ENCODE measurements at places on chromosomes 13 and 19.
A peak's percentile ranks its signal among the peaks of the same experiment; 100 is the strongest.

DNA sequence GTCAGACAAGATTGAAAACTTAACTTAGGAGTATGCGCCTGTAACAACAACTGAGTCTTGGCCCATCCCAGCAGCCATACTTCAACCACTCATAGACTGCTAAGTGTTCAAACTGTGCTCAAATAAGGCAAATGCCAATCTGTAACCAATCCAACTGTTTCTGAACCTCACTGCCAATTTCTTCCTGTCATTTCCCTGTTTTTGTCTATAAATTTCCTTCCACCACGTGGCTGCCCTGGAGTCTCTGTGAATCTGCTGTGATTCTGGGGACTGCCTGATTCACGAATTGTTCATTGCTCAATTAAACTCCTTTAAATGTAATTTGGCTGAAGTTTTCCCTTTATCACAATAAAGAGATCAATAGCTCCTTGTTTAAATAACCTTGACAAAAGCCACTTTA is 50.8 kb upstream of the FREM2 start:
- no peak for DNase-seq

- DNase-seq, result peak; percentile 91
Observed at GRCh38 chr19:33298146-33298911, 4.0 kb downstream of the CEBPA start.

DNA sequence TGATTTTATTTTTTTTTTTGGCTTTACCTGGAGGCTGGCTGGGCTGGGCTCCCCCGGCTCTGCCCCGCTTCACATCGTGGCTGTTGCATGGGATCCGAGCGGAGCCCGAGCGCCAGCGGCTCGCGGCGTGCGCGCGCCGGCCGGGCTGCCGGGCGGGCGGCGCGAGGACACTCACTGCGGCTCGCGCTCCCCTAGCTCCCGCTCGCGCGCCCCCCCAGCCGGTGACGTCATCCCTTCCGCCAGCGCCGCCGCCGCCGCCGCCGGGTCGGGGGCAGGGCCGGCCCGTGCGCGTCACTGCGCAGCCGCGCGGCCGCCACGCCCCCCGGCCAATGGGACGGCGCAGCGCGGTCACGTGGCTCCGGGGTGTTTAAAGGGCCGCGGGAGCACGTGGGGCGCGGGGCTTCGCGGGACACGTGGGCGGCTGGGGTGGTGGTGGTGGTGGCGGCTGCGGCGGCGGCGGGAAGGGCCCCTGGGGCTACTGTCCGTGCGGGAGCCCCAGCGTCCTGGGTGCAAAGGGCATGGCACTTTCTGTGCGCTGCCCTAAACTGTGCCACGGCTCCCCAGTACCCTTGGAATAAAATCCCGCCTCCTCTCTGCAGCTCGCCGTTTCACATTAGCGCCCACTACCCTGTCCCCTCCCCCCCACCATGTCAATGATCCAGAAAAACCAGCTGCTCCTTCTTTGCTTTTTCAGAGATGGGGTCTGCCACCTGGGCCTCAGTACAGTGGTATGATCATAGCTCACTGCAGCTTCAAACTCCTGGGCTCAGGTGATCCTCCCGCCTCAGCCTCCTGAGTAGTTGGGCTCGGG is at the start of gene PTPRS:
Gene PTPRS, minus strand, starts transcription at position 176 of the 811 bp plus-strand sequence. CDS start 54,672 bp downstream, outside the sequence.
- DNase-seq, result peak; percentile 67

GRCh38 chr13:103213152-103213551 is 146.9 kb upstream of the SLC10A2 start:
- no peak for DNase-seq

All from right lobe of liver (tissue), 6 donors.